ENCODE measurements at places on chromosomes 13 and 19. TPM values are rescaled to one million over a fixed set of nuclear protein-coding genes. Genes with fewer than 3 reads are reported as not detected.

HTR2A gene
- total RNA-seq = not detected

ZNF628 gene
- 16.6 TPM for total RNA-seq

DIRAS1 gene
- 9.7 TPM for total RNA-seq

IFNL1 gene
- total RNA-seq = not detected

PRODH2 gene
- total RNA-seq = not detected

ZNF677 gene
- total RNA-seq = 39.3 TPM

WTIP gene
- 35.1 TPM for total RNA-seq

PRRG2 gene
- 3.5 TPM for total RNA-seq

KLK14 gene
- total RNA-seq = 0.46 TPM

RNF17 gene
- total RNA-seq = not detected

MEDAG gene
- total RNA-seq = 0.88 TPM

SLC15A1 gene
- total RNA-seq = 2.0 TPM

MPND gene
- total RNA-seq = 37.0 TPM

ZNF552 gene
- 11.3 TPM for total RNA-seq

GNA15 gene
- not detected for total RNA-seq

GPR12 gene
- total RNA-seq = not detected

GJA3 gene
- 0.92 TPM for total RNA-seq

ZSCAN5A gene
- 12.5 TPM for total RNA-seq

KLHL1 gene
- not detected for total RNA-seq

RNF225 gene
- 2.1 TPM for total RNA-seq

TMPRSS9 gene
- total RNA-seq = 0.33 TPM

NAPSA gene
- 0.44 TPM for total RNA-seq

VSIG10L gene
- total RNA-seq = 5.6 TPM

NKPD1 gene
- 0.17 TPM for total RNA-seq

PSG6 gene
- total RNA-seq = not detected

CEACAM7 gene
- total RNA-seq = not detected

CYP4F2 gene
- not detected for total RNA-seq

PRR19 gene
- total RNA-seq = 2.9 TPM

ZNF699 gene
- 4.2 TPM for total RNA-seq
